Astrocyte of the hippocampus (primary cell): ENCODE measurements at places on chromosomes 1 and 21.

DNA sequence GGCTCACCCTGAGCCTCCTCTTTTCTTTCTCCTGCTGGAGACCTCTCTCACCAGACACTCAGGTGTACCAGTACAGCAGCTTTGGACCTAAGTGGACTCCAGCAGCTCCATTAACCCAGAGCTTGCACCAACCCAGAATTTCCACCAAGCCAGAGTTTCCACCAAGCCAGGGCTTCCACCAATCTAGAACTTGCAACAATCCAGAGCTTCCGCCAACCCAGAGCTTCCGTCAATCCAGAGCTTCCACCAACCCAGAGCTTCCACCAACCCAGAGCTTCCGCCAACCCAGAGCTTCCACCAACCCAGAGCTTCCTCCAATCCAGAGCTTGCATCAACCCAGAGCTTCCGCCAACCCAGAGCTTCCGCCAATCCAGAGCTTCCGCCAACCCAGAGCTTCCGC is 23.2 kb downstream of the CRYAA start:
- no peak for DNase-seq

DNA sequence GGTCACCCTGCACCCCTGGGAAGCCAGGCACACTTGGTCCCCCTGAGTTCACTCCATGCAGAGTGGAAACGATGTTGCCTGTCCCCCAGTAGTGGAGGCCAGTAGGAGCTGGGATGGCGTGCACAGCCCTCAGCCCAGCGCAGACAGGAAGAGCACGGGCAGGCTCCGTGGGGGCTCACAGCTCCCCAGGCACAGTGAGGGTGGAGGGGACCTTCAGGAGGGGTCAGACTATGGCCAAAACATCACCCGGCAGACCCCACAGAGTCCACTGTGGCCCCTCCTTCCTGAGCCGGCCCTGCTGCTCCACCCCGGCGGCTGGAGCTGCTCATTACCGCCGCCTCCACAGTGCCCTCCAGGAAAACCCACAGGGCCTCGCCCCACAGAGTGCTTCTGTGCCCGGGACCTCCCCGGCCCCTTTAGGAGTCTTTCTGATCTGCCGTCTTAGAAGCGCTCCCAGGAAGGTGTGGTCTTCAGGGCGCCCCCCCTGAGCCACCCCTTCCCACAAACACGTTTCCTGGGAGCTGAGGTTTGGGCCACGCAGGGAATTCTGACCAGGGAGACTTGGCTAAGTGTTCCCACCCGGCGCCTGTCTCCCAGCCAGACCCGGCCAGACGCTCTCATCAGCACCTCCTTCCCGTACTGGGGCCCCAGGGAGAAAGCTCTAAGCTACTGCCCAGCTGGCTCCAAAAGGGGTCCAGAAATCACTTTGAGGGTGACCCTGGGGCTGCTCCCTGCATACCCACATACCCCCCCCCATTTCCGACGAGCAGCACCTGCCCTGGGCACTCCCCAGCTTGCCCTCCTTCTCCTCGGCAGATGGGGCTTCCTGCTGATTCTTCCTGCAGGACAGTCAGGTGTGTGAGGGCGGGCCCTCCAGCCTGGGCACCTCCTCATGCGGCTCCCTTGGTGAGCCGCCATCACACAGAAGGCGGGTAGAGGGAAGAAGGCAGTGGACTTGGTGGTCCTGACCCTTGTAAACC is 38.8 kb downstream of the RIPK4 start:
- DNase-seq, result peak; percentile 30

GRCh38 chr1:232980355-232980978 is 30.1 kb downstream of the NTPCR start:
- peak; percentile 29 for DNase-seq

DNA sequence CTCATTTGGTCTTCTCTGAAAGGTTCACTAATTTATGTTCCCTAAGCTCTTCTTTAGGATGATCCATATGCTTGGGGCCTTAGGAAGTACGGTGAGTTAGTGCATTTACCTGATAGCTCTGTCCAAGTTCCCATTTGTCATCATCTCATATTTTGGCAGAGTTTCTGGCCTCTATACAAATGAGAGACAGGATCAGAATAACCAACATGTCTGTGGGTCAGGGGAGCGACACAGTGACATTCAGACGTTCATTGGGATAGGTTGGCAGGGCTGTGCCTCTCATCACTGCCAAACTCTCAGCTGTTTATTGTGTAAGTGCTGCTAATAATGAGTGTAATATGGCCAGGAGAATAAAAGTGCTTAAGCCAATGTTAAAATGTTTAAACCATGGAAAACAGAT is 561.1 kb upstream of the ZRANB2 start:
- no peak for DNase-seq

- peak; percentile 32 for DNase-seq
Measured at GRCh38 chr1:82086739-82087138, 286.0 kb downstream of the ADGRL2 start.

DNA sequence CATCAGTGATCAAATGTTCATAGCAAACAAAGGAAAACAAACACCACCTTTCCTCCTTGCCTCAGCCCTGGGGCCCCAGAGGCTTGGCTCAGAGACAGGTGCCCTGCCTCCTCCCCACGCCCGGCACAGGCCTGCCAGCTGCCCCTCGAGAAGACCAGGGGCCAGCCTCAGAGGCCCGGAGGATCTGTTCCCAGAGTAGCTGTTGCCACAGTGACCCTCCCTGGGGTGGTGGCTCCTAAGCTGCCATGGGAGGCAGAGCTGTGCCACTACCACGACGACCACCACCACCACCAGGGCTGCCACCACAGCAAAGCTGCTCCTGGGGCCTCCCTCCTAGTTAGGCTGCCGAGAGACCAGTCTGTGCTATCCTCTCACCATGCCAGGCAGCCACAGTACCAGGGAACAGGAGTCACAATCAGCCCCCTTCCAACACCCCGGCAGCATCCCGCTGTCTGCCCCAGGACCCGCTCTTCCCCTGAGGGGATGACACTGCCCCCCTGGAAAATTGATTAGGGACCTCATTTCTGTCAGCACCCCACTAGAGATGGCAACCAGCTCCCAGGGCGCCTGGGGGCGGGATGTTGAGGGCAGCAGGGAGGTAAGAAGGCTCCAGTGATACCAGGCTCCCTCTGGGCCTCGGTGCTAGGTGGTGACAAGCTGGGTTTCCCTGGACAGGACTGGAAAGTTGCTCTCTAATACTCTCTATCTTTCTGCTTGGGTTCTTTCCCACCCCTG is 30.5 kb downstream of the KCNC4 start:
- DNase-seq, result no peak

DNA sequence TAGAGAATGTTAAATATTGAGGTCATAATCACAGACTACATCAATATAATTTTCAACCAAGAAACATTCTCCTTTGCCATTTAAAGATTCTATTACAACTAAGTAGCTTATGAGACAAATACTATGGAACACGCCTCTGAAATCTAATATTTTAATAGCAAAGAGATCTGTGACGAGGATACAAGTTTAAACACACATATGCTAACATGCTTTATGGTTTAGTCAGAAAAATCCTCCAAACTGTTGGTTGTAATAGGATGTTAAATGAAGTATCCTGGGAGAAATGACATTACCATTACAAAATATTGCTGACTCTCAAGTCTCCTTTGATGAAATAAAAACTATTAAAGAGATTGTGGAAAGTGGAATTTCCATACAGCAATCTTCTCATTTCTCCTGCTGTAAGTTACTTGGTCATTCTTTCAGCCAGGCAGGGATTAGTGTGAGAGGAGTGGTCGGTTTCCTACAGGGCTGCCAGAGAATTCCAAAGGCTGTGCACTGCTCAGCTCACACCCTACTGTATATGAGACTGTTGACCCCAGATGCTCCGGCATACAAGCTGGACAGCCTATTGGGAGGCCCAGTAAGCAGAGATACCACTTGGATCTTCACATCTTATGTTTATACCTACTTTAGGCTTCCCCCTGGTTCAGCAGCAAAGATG is 26.6 kb downstream of the SCYL3 start:
- DNase-seq, result no peak

GRCh38 chr1:43934101-43934985 is 742 bp downstream of the ARTN start:
- DNase-seq, result peak; percentile 85

GRCh38 chr1:221548942-221549341 is 192.9 kb downstream of the DUSP10 start:
- no peak for DNase-seq

DNA sequence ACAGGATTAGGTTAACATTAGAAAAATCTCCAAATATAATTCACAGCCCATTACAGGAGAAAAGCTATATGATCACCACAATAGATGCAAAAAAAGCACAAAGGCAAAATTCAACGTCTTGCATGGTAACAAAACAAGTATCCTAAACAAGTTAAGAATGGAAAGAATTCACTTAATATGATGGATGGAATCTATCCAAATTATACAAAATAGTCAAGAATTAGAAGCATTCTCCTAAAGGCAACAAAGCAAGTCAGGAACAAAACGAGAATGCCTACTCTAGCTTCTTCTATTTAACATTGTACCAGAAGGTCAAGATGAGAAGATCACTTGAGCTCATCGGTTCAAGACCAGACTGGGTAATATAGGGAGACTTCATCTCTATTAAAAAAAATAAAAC is 442.8 kb downstream of the SETD4 start:
- no peak for DNase-seq

GRCh38 chr1:178651742-178652141 is 73.3 kb upstream of the RALGPS2 start:
- DNase-seq, result no peak

DNA sequence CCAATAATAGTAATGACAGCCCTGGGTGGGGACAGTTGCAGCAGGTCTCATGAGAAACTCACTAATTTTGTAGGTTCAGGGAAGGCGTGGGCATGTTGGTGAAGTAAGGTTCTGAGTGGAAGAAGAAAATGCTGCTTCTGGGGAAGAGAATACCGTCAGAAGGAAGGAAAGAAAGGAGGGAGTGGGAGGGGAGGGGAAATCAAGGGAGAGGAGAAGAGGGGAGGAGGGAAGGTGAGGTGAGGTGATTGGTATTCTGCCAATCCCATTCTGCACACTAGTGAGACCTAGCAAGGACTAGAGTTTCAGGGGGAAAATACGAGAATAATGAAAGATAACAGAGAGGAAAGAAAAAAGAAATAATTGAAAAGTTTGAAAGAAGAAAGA is 32.4 kb upstream of the MGST3 start:
- no peak for DNase-seq

DNA sequence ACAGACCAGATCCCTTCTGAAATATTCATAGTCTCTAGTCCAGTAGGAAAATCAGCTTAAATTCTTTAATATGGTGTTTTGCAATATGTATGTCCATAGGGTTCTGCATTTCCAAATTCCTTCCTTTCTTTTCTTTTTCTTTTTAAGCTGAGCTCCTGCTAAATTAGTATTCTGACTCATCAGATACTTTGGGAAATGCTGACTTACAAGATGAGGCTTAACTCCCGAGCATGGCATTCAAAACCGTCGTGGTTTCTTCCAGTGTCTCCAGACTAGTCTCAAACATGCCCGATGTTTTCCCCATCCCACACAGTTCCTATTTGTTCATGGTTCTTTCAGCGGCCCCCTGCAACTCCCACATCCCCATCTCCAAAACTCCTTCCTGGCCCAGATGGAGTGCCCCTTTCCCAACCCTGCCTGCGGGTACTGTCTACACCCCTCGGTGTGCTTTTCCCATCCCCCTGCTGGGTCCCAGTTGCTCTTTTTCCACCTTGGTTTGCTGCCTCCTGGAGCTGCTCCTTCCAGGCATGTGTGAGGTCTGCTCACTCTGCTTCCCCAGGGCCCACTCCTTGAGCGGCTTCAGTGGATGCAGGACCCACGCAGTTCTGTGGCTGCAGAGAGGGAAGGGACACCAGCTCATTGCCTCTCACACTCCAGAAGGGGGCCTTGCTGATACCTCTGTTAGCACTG is 19.5 kb upstream of the ETV3 start:
- DNase-seq, result peak; percentile 43

GRCh38 chr1:204932573-204932909 is 61.9 kb downstream of the NFASC start:
- DNase-seq, result no peak

DNA sequence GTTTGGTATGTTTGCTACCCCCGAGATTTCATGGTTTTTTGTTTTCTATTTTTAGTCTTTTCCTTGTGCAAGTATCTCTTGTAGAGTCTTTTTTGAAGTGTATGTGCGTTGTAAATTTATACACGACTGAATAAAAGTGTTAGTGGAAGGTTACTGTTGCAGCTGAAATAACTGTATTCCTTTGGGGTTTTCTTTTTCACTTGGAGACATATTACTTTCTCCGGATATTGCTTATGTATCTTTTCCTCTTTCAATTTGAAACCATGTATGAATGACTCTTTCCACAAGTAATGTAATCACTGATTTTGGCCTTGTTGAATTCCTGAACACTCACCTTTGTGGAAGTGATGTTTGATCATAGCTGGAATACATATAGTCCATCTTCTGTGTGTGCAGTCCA is 956 bp downstream of the URB2 start:
- DNase-seq, result no peak

DNA sequence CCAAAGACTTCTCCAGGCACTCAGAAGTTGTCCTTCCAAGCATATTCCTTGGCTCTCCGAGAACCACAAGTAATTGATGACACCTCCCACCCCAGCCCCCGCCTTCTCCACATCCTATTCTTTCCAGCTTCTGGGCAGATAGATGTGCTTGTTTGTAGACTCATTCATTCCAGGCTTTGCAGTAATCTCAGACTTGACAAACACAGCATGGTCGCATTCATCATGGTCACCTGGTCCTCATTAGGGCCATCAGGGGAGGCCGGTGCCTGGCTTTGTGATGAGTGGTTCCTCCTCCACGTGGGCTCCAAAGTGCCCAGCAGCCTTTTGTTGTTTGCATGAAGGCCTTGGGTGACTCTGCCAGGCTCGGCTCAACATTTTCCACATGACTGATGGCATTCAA is 28.5 kb upstream of the KCNE2 start:
- DNase-seq, result peak; percentile 87

- DNase-seq, result no peak
Measured at GRCh38 chr1:60965280-60965854, 117.0 kb upstream of the NFIA start.

GRCh38 chr1:2611621-2612437 is 21.0 kb downstream of the MMEL1 start:
- DNase-seq, result no peak

GRCh38 chr1:36396359-36396758 is 1.3 kb downstream of the LSM10 start:
- DNase-seq, result no peak

DNA sequence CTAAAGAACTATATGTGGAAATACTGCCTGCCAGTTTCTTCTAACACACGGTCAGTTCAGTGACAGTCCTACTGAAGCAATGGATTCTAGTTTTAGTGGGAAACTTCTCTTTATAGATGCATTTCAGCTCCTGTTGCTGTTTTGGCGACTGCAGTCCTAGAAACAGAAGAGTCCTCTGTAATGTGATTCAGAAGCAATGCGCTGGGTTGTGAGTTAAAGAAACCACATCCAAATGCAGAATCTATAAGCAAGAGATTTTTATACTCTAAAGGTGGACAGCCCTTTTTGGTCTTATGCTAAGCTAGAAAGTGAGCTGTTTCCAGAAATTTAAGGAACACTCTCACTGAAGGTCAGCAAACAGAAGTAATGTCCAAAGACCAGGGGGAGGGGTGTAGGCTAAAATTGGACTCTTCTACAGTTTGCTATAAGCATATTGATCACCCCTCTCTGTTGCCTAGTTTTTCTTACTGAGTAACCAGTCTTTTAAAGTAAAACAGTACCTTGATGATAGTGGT is 30.8 kb downstream of the DUSP10 start:
- DNase-seq, result no peak

GRCh38 chr1:109513110-109513710 is 3.7 kb upstream of the AMIGO1 start:
- DNase-seq, result no peak
